Lung (tissue), 17 donors: ENCODE measurements at places on chromosomes 13 and 19. TPM values are rescaled to one million over a fixed set of nuclear protein-coding genes. Genes with fewer than 3 reads are reported as not detected.

DNA sequence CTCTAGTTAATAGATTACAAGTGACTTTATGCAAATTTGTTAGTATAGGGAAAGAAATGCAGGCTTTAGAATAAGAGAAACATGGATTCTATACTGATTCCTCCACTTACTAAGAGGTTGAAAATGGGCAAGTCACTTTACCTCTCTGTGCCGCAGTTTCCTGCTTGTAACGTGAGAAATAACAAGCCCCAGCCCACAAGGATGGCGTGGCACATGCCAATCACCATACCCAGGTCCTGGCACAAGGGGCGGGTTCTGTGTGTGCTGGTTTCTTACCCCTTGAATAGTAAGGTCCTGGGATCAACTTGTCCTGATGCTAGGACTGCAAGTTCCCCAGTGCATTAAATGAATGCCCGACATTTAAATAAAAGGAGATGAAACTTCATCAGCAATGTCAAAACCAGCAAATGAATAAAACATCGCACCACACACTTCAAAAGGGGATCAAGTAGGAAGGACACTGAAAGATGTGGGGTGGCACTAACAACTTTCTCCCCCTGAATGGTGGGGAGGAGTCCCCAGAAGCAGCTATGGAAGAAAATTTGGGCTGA is 7.9 kb upstream of the SIGLEC9 start:
- no peaks in the 10 kb centered on the region for H3K36me3 ChIP-seq
- no peaks in the 10 kb centered on the region for H3K27me3 ChIP-seq
- no peak for DNase-seq
- H3K4me1 ChIP-seq = no peaks in the 10 kb centered on the region

DNA sequence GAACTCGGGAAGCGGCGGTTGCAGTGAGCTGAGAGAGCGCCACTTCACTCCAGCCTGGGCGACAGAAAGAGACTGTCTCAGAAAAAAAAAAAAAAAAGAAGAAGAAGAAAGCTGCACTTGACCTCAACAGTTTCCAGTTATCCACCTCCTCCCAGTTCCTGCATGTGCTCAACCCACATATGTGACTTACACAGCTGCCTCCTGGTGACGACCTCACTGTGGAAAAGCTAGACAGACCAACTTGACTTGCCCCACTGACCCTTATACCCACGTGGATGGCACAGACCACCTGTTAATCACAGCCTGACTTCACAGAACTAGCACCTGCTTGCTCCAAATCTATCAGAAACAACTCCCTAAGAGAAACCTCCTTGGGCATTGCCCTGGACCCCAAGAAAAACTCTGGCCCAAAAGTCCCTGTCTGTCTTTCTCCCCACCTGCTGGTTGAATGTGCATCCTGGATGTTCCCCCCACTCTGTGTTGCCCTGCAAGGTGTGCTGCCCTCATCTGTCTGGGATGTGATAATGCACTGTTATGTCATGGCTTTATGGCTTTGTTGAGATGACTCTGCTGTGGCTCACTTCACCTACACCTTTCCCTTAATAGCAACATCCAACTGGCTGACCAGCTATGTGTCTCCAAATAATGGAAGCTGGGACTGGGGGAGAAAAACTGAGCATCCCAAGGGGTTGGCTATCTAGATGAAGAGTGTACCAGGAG is 2.8 kb downstream of the ZNF20 start:
- peaks cover 44% of the 10 kb centered on the region for H3K36me3 ChIP-seq
- H3K4me1 ChIP-seq = peaks cover 21% of the 10 kb centered on the region
- H3K27me3 ChIP-seq = no peaks in the 10 kb centered on the region
- DNase-seq = no peak
- no peak overlapping the region for H3K27ac ChIP-seq

DNA sequence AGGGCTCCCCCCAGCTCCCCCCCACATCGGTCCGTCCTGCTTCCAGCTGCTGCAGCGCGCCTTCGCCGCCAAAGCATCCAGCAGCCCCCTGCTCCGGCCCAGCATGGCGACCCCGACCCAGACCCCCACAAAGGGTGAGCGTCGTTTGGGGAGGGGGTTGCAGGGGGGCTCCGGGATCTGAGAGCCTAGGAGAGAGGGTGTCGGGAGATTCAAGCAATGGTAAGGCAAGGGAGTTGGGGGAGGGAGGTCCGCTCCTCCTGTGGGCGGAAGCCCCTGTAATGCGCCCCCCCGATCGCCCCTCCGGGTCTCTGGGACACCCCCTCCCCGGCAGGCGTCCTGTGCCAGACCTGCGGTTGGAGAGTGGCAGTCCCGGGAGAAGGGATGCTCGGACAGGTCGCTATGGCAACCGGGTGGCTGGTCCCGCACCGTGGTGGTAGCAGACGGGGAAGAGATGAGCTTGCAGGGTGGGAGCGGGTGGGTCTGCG is at the start of gene FXYD7:
Gene FXYD7 (plus strand): TSS at position 25 of the 485 bp plus-strand sequence. CDS start 79 bp downstream, at position 104.
- H3K4me3 ChIP-seq = no peak within 1 kb of the TSS
- no peaks in the 10 kb centered on the region for H3K36me3 ChIP-seq
- H3K4me1 ChIP-seq = peaks cover 5% of the 10 kb centered on the region
- no peak for DNase-seq

DNA sequence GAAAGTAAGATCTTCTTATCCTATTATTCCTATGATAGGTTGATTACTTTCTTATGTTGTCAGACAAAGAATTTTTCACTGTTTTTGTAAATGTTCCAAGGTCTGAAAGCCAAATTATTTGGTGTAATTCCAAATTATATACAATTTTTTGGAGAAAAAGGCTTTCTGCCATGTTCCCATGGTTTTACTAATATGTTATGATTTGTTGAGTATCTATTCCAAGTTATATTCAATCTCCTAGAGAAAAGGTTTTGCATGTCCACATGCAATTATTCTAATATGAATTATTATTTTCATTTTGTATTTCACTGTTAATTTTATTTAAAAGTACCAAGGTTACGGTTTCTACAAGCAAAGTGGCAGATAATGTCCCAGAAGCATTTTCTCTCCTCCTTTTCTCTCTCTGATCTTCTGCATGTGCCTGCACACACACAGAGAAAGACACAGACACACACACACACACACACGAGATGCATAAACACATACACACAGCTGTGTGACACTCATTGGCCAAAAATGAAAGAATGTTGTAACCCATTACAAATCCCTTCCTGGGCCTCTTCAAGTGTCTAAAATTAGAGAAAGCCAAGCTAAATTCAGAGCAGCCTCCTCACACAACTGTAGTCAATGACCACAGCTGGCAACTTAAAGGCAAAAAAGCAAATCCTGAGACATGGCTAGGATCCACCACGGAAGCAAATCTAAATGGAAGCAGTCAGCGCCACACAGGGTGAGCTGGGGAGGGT is 621.0 kb downstream of the EFNB2 start:
- DNase-seq = peak; percentile 88
- no peak overlapping the region for H3K27ac ChIP-seq
- no peaks in the 10 kb centered on the region for H3K36me3 ChIP-seq
- H3K4me3 ChIP-seq = no peak overlapping the region
- H3K27me3 ChIP-seq = no peaks in the 10 kb centered on the region

DNA sequence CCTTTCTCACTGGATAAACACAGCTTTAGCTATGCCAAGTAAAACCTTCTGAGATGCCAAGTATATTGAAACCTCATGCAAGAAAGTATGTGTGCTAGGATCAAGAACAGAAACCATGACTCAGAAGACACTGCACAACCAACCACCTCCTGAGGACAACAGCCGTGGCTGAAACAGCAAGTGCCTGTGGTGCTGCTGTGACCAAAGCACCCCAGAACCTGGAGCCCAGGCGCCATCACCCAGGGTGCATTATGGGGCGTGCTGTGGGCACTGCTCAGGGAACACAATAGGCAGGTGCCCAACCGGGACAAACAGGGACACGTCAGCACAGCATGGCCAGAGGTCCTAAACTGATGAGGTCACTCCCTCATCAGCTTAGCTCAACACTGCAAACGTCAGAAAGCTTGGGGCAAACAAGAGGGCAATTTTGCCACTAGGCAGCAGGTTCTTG is 101.3 kb upstream of the SLC15A1 start:
- H3K27ac ChIP-seq = no peak overlapping the region
- H3K4me3 ChIP-seq = no peak overlapping the region
- H3K4me1 ChIP-seq = no peaks in the 10 kb centered on the region
- DNase-seq = no peak

GRCh38 chr19:38684862-38685665 is 37.6 kb downstream of the ACTN4 start:
- no peak for DNase-seq
- H3K4me3 ChIP-seq = no peak overlapping the region
- no peaks in the 10 kb centered on the region for H3K27me3 ChIP-seq
- H3K4me1 ChIP-seq = peaks cover 45% of the 10 kb centered on the region

The SLC8A2 gene
- total RNA-seq = 0.26 TPM

The PCDH8 gene
- total RNA-seq = not detected

The PSG1 gene
- total RNA-seq = not detected
